Activated T-cell treated with anti-CD3 and anti-CD28 coated beads, Interleukin-2, amount 50 U/mL, for 1 hour (primary cell): ENCODE measurements at places on chromosomes 16 and 17.

- DNase-seq = no peak
These were observed 373.4 kb downstream of the CNTNAP4 start for GRCh38 chr16:76650582-76650981.

DNA sequence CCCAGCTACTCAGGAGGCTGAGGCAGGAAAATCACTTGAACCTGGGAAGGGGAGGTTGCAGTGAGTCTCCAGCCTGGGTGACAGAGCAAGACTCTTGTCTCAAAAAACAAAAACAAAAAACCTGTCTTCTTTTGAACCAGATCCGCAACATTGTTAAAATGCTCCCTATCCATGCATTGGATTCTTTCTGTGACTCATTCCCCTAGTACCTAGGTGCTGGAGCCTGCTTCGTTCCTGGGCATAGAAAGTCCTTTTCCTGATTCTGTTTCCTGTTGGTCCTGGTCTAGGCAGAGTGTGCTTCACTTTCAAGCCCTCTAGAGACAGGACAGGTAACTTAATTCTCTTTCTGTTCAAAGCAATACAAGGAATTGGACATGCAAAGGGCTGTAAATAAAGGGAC is 5.2 kb downstream of the EPN2 start:
- no peak for DNase-seq

DNA sequence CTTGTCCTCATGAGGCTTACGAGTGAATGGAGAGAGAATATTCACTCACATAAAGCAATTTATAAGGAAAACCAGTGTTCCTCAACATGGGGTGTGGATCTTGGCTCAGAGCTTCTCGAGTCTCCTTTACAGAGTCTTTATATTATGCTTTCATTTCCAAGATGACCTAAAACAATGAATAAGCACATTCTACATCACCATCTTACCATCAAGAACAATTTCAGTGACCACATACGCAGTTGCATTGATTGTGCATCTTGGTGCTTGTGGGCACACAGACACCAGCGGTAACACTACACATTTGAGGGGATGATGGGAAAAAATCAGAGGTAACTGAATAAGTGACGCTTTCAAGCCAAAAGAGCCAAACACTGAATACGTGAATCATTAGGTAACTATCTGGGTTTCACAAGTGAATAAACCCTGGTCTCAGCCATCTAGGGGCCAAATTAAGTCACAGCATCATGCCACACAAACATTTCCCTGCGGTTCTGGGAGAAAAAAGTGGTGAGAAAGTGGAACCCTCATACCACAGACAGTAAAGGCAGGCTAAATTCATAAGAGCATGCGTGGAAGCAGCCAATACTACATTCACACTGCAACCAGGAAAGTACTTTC is 9.4 kb downstream of the CWC25 start:
- DNase-seq = no peak

DNA sequence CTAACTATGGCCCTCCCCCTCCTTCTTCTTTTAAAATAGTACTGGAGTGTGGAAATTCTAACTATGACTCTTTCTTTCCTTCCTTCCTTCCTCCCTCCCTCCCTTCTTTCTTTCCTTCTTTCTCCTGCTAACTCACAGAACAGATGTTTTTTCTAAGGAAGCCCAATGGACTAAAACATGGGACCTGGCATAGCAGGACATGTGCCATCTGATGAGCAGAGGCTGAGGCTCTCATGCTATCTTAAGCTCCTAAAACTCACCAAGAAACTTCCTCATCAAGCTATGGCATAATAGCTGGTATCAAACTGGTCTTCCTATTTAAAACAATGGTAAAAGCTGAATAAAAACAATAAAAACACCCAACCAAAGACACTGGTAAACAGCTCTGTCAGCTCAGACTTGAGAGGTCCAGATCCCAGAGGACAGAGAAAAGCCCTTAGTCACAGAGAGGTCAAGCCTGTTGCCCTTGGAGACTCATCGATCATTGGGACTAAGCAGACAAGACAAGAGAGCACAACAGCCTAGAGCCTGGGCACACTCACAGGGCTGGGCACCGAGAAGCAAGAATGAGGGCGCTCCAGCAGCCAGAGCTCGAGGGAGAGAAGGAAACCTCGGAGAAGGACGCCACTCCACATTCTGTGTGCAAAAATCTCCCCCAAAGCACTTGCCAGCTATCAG is 27.6 kb downstream of the SLC38A10 start:
- DNase-seq = no peak

DNA sequence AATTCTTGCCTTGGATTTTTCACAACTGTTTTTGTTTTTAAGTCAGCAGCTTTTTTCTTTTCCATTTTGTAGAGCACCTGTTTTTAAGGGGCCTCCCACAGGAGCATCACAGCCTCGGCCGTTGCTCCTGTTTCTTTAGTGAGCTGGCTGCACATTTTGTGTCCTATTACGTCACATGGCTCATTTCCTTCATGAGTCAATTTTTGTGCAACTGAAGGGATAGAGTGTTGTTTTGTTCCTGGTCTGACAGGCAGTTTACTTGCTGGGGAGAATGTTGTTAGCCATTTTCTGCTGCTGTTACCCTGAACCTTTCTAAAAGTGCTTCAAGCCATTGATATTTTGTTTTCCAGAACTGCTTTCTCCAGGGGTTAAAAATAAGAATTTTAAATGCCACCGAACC is 45.0 kb upstream of the CRISPLD2 start:
- no peak for DNase-seq

GRCh38 chr17:16435925-16436886 is 20.8 kb downstream of the TRPV2 start:
- no peak for DNase-seq

- no peak for DNase-seq
These were observed 993.4 kb upstream of the EEF2KMT start for GRCh38 chr16:6091021-6091420.

GRCh38 chr17:45364531-45365390 is 47.9 kb upstream of the MAP3K14 start:
- DNase-seq = no peak

DNA sequence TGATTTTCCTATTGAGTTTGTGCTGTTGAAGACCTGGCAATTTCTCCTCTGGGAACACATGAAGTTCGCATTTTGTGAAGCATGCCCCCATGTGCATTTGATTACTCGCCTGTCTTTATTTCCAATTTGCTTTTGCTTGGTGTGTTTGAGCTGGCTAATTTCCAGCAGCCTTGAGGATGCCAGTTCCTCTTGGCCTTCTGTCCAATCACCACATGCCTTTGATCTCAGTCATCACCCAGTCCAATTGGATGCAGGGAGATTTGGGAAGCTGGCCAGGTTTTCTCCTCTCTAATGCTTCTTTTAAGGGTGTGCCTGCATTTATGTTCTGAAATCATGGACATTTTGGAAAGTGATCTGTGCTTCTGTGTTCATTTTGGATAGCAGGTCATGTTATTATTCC is 3.8 kb upstream of the TMEM100 start:
- DNase-seq = no peak

- DNase-seq = no peak
These were observed 6.8 kb downstream of the RSPRY1 start for GRCh38 chr16:57192720-57193486.

DNA sequence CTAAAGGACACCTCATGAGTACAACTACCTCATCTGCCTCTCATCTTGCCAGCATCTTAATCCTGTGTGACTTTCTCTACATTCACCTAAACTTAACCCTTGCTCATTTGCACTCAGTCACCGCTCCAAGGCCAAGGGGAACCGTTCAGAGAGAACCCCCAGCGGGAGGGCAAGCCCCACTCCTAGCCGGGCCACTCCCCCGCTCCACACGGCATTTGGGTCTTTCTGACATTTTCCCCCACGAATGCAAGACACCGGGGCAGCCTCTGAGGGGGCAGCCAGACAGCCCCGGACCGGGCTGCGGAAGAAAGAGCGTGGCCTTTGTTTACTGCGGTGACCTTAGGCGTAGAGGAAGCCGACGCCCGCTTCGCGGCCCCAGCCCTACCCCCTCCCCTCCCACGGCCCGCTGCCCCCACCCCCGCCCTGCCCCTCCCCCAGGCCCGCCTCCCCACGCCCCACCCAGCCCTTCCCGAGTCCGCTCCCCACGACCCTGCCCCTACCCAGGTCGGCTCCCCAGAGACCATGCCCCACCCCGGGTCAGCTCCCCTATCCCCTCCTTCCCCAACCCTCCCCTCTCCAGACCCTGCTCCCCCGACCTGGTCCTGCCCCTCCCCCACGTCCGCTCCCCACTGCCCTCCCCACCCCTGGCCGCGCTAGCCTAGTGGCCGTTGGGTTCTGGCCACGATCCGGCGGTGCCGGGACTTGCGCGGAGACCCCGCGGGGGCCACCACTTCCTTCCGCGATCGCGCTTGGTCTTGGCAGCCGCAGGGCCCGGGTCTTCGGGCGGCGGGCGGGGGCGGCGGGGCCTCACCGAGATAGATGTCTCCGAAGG is 789 bp downstream of the CSNK1D start:
- peak; percentile 66 for DNase-seq

DNA sequence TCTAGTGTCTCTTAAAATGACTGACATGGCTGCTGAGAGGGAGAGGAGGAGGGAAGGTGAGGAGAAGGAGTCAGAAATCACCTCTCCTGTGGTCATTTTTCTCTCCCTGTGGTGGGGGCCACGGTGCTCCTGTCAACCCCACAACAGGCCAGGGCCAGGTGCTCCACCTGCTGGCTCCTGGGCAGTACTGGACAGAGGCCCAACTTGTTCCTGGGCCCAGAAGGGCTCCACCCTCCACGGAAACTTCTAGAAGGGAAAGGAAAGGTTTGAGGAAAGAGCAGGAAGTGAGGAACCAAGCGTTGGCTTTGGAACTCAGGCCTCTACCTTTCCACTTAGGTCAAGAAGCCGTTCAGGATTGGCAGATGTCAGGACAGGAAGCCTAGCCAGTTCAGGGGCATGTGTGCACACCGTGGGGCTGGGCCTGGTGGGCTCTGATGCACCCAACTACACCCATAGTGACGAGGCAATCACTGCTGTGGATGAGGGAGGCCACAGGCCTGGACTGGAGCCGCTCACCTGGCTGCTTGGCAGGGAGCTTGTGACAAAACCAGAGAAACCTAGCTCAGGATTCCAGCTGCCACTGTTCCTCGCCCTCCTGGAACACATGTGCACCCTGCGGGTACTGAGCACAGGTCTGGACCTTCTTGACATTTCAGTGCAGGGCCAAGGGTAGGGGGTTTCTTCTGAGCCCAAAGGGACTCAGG is 36.1 kb downstream of the WNT3 start:
- DNase-seq = no peak
